Activated CD4-positive, alpha-beta memory T cell treated with anti-CD3 and anti-CD28 coated beads for 36 hours (primary cell): ENCODE measurements at places on chromosomes 11 and 22.
A peak's percentile ranks its signal among the peaks of the same experiment; 100 is the strongest.

DNA sequence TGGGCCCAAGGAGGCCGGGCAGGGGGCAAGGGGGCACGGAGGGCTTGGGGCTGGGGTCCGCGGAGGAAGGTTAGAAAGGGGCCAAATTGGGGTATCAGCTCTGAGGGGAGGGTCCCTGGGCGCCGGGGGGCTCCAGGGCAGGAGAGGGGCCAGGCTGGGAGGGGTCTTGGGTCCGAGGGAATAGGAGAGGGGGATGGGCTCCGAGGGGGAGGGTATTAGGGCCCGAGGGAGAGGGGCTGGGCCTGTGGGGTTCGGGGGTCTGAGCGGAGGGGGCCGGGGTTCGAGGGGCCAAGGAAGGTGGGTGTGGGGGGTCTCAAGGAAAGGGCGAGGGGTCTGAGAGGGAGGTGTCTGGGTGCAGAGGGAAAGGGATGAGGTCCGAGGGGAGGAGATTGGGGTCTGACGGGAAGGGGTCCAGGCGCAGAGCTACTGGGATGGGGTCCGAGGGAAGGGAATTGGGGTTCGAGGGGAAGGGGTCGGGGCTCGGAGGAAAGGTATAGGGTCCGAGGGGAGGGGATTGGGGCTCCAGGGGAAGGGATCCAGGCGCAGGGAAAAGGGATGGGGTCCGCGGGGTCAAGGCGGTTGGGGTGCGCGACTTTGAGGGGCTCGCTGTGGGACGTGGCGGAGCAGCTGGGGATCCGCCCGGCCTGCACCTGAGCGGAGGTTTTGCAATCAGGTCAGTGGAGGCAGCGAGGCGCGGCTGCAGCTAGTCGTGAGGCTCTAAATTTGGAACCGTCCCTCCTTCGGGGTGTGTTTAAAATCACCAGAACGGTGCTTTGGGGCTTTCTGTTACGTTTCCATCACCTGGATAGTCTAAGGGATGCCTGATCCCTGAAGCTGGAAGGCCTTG is 728 bp downstream of the CTTN start:
- H3K27me3 ChIP-seq = peaks cover 24% of the 10 kb centered on the region
- peaks cover 29% of the 10 kb centered on the region for H3K4me1 ChIP-seq
- DNase-seq = peak; percentile 25
- H3K36me3 ChIP-seq = peaks cover 2% of the 10 kb centered on the region
- peak overlapping the region; percentile 71 for H3K4me3 ChIP-seq
- H3K27ac ChIP-seq = no peak overlapping the region

GRCh38 chr11:131712897-131713296 is 342.5 kb downstream of the NTM start:
- H3K27ac ChIP-seq = no peak overlapping the region
- no peaks in the 10 kb centered on the region for H3K27me3 ChIP-seq
- DNase-seq = no peak
- H3K4me3 ChIP-seq = no peak overlapping the region
- H3K36me3 ChIP-seq = no peaks in the 10 kb centered on the region

DNA sequence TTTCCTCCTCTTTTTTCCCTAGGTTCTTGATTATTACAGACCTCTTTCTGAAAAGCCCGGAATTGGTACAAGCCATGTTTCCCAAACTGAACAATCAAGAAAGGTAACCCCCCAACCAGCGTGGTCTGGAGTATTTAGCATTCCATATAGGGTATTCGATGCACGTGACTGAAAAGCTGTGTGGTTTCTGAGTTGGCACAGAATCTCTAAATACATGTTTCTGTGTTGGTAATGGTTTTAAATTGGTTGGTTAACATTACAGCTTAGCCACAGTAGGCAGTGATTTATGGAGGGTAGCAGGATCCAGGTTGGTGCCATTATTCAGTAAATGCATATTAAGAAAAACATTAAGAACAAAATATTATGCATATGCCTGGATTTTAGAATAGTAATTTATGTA is 46.8 kb downstream of the ATXN10 start:
- no peak overlapping the region for H3K27ac ChIP-seq
- no peak for DNase-seq
- H3K27me3 ChIP-seq = no peaks in the 10 kb centered on the region
- peaks cover 5% of the 10 kb centered on the region for H3K4me1 ChIP-seq
- peaks cover 37% of the 10 kb centered on the region for H3K36me3 ChIP-seq
- no peak overlapping the region for H3K4me3 ChIP-seq

DNA sequence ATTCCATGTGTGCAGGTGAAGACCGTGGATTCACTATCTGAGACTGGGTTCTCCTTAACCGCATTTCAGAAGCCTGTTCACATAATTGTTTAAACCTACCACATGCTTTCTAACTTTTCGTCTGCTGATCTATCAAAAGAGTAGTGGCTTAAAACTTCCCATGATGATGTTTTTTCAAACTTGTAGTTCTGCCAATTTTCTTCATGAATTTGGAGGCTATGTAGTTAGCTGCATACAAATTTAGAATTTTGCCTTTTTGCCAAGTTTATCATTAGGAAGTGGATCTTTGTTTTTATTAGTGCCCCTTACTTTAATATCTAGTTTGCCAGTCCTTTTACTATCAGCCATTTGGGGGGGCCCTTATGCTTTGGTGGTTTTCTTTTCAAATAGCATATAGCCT is 57.5 kb upstream of the PITPNB start:
- H3K27ac ChIP-seq = no peak overlapping the region
- DNase-seq = no peak
- H3K4me3 ChIP-seq = no peak overlapping the region
- H3K27me3 ChIP-seq = no peaks in the 10 kb centered on the region
- H3K36me3 ChIP-seq = no peaks in the 10 kb centered on the region

GRCh38 chr11:36469881-36470802 is 39.9 kb downstream of the TRAF6 start:
- no peaks in the 10 kb centered on the region for H3K27me3 ChIP-seq
- DNase-seq = no peak
- peaks cover 5% of the 10 kb centered on the region for H3K4me1 ChIP-seq
- no peak overlapping the region for H3K4me3 ChIP-seq

- no peaks in the 10 kb centered on the region for H3K27me3 ChIP-seq
- H3K4me3 ChIP-seq = no peak overlapping the region
- no peak for DNase-seq
- H3K4me1 ChIP-seq = peaks cover 99% of the 10 kb centered on the region
- peak overlapping the region; percentile 83 for H3K27ac ChIP-seq
- peaks cover 15% of the 10 kb centered on the region for H3K36me3 ChIP-seq
These were observed 21.4 kb downstream of the CD44 start for GRCh38 chr11:35160246-35160824.

- H3K36me3 ChIP-seq = no peaks in the 10 kb centered on the region
- no peaks in the 10 kb centered on the region for H3K4me1 ChIP-seq
- H3K4me3 ChIP-seq = no peak overlapping the region
- DNase-seq = no peak
- H3K27me3 ChIP-seq = peaks cover 4% of the 10 kb centered on the region
These were observed 271.9 kb downstream of the ST3GAL4 start for GRCh38 chr11:126627421-126627820.

GRCh38 chr22:42857845-42858481 is 890 bp upstream of the ARFGAP3 start:
- no peaks in the 10 kb centered on the region for H3K27me3 ChIP-seq
- peaks cover 12% of the 10 kb centered on the region for H3K4me1 ChIP-seq
- no peaks in the 10 kb centered on the region for H3K36me3 ChIP-seq

DNA sequence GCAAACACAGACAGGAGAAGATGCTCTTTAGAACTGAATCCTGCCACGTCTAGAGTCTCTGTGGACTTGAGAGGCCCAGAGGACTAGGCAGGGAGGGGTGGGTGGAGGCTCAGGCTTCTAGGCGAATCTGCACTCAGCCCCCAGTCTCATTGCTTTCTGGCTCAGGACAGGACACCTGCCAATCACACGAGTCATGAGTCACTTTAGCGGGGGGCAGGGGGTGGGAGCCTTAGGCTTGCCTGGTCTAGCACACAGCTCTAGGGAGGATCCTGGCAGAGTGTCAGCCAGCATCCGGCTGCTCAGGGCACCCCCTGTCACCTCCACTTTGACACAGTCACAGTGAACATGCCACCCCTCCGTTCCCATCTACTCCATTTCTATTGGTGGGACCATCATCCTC is 167.7 kb downstream of the CEP164 start:
- H3K4me3 ChIP-seq = no peak overlapping the region
- no peaks in the 10 kb centered on the region for H3K36me3 ChIP-seq

- H3K4me3 ChIP-seq = no peak overlapping the region
- no peaks in the 10 kb centered on the region for H3K4me1 ChIP-seq
- H3K27me3 ChIP-seq = peaks cover 26% of the 10 kb centered on the region
- no peak overlapping the region for H3K27ac ChIP-seq
- no peaks in the 10 kb centered on the region for H3K36me3 ChIP-seq
These were observed 93.8 kb upstream of the TOP3B start for GRCh38 chr22:22076361-22076760.

DNA sequence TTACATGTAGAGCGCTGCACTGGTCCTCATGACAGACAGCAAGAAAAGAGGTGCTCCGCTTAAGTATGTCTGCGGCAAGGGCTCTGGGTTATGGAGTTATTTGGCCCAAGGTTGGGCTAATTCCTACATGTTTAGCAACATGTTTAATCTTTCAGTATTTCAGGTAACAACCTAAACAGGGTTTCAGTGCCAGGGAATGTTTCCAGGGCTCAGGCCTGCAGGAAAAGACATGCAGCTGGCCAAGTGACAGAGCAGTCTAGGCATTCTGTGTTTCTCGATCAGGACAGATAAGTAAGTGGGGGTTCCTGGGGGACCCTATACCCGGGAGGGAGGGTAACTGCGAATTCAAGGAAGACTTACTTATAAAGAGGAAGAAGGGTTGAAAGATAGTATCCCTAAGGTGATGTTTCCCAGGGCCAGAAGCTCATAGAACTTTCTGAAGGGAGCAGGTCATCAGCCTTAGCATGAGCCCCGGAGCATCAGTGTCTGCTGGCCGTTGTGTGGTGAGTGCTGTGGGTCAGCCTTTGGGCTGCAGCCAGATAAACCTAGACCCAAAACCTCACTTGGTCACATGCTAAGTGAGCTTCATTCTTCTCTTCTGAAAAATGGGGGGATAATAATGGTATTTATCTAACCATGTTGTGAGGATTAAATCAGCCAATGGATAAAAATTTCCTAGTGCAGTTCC is 18.4 kb downstream of the KCNJ5 start:
- no peaks in the 10 kb centered on the region for H3K36me3 ChIP-seq
- H3K27ac ChIP-seq = no peak overlapping the region
- H3K27me3 ChIP-seq = peaks cover 33% of the 10 kb centered on the region
- no peak for DNase-seq

DNA sequence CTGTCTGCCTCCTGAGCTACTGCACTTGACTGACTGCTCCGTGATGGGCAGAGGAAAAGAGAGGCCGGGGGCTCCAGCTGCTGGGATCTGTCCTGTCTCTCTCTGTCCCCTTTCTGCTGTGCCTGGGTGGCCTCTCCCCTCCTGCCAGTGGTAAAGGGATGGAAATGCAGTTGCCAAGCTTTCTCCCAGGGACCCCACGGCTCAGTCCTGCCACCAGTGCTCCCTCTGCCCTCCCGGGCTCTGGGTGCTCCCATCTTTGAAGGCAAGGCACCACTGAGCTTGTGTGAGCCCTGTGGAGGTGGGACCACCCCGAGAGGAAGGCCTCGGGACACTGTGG is 32.0 kb downstream of the NADSYN1 start:
- no peaks in the 10 kb centered on the region for H3K27me3 ChIP-seq
- DNase-seq = no peak
- no peak overlapping the region for H3K4me3 ChIP-seq

DNA sequence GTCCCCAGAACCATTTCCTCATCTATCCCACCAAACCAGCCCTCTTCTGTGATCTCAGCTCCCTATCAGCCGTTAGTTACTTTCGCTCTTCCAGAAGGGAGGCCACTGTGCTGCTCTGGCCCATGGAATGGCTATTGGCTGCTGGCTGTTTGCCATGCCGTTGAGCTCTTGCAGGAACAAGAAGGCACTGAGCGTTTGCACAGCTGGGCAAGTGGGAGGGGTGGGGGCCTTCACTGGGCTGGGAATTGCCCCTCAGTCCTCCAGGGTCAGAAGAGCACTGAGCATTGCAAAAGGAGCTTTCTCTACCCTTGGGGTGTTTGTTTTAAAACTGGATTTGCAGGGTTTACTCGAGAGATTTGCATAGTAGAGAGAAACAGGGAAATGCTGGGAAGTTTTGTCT is 129.0 kb upstream of the PARVA start:
- H3K27ac ChIP-seq = no peak overlapping the region
- H3K27me3 ChIP-seq = no peaks in the 10 kb centered on the region

DNA sequence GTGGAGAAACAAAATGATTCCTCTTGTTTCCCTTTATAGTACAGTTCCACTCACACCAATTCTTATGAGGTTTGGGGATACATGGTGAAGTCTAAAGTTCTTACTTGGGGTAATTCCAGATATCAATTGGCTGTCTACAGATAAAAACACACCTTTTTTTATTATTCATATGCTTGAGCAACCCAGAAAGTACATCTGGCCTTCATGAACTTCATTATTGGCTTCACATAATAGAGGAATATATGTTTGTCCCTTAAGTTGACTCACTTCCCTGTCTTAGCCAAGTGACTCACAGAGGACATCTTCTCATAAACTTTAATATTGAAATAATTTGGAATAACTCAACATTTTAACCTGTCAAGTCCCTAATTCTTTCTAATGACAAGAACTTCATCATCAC is 36.3 kb upstream of the SOX6 start:
- H3K36me3 ChIP-seq = no peaks in the 10 kb centered on the region
- no peaks in the 10 kb centered on the region for H3K27me3 ChIP-seq
- no peaks in the 10 kb centered on the region for H3K4me1 ChIP-seq
- H3K4me3 ChIP-seq = no peak overlapping the region
- no peak overlapping the region for H3K27ac ChIP-seq
- no peak for DNase-seq

- no peak for DNase-seq
- H3K4me1 ChIP-seq = peaks cover 7% of the 10 kb centered on the region
- no peaks in the 10 kb centered on the region for H3K27me3 ChIP-seq
- no peak overlapping the region for H3K4me3 ChIP-seq
These were observed 62.3 kb downstream of the NRXN2 start for GRCh38 chr11:64660706-64661105.

DNA sequence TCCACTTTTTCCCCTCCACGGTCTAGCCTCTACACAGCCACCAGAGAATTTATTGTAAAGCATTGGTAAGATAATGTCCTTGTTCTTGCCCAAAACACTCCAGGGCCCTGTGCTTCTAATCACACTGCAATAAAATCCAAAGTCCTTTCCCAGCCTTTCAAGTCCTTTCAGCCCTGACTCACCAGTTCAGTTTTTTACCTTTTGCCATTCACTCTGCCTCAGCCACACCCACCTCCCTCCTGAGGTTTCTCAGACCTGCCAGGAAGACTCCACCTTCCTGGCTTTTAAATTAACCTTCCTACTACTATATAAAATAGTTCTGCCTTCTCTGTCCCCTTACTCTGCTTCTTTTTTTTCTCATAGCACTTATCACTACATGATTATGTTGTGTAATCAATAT is 91.0 kb upstream of the ARHGAP32 start:
- no peaks in the 10 kb centered on the region for H3K36me3 ChIP-seq
- H3K4me3 ChIP-seq = no peak overlapping the region
- H3K4me1 ChIP-seq = peaks cover 12% of the 10 kb centered on the region
- H3K27ac ChIP-seq = no peak overlapping the region
- no peak for DNase-seq

DNA sequence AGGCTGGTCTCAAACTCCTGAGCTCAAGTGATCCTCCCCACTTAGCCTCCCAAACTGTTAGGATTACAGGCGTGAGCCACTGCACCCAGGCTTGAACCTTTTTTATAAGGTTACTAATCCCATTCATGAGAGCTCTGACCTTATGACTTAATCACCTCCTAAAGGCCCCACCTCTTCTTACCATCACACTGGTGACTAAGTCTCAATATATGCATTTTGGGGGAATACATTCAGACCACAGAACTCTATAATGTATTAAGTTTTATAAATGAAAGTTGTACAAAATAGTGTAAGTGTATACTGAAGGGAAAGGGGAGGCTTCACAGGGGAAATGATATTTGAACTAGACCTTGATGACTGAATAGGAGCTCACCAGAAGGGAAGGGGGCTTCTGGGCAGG is 28.4 kb upstream of the RBFOX2 start:
- H3K27me3 ChIP-seq = peaks cover 8% of the 10 kb centered on the region
- DNase-seq = no peak
